ENCODE measurements at places on chromosomes 13 and 19. TPM values are rescaled to one million over a fixed set of nuclear protein-coding genes. Genes with fewer than 3 reads are reported as not detected.
A peak's percentile ranks its signal among the peaks of the same experiment; 100 is the strongest.

- peak overlapping the region; percentile 53 for H3K4me3 ChIP-seq
- no peaks in the 10 kb centered on the region for H3K27me3 ChIP-seq
- H3K36me3 ChIP-seq, result no peaks in the 10 kb centered on the region
- H3K4me1 ChIP-seq, result peaks cover 41% of the 10 kb centered on the region
Observed at GRCh38 chr19:48807590-48808308, 3.1 kb downstream of the BCAT2 start.

DNA sequence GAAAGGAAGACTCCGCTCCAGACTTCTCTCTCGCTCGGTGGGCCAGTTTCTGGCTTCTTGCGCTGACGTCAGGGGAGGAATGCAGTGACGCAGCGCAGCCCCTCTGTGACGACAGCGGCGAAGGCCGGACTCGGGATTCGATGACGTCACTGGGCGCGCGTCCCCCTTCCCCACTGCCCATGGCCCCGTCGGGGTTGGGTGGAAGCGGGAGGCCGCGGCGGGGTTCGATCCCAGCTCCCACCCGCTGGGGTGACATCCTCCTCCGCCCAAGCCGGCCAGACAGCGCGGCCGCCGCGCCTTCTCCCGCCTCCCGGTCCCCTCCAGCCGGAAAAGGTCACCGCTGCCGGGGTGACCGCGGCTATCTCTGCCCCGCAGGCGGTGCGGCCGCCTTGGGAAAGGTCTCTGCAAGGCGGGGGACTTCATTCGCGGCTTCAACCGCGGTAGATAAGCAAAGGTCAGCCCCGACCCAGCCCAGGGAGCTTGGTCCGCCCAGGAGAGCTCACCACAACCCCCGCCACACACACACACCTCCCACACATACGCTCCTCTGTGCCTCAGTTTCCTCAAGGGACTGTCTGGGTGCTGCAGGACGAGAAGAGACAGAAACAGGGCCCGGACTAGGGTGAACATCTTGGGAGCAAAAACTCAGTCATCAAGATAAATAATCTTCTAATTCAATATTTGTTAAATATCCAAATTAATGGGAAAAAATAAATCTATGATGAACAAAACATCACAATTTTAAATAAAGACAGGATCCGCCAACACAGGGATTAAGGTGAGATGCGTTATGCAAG is 844 bp upstream of the RFX1 start:
- no peaks in the 10 kb centered on the region for H3K27me3 ChIP-seq
- DNase-seq, result no peak
- H3K36me3 ChIP-seq, result no peaks in the 10 kb centered on the region
- H3K4me1 ChIP-seq, result peaks cover 26% of the 10 kb centered on the region

LGALS14 gene
- total RNA-seq, result not detected

IGFL3 gene
- not detected for total RNA-seq

DNA sequence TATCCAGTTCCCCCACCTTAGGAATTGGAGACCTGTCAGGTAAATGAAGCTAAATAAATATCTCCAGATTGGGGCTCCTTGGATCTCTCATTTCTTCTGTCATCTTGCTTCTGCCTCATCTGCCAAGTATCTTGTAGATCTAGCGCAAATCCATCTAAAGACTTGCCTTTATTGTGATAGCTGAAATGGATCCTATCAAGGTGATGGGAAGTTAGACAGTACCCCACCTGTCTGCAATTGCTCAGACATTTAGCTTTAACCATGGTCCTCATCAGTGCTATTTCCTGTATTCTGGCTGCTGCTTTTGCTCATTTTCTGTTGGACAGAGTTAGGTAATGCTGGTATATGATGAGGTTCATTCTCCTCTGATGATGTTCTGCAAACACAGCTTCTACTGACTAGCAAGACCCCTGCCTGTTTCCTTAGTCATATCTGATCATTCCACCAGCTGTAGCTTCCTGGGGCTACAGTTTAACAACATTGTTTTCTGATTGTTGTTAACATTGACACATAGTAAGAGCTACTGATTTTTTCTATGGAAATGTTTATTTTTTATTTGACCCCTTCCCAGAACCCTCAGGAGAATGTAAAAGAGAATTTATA is 340.0 kb downstream of the DCT start:
- no peaks in the 10 kb centered on the region for H3K36me3 ChIP-seq
- H3K27me3 ChIP-seq, result no peaks in the 10 kb centered on the region
- no peak overlapping the region for H3K4me3 ChIP-seq

SERP2 gene
- 3.6 TPM for total RNA-seq

DNA sequence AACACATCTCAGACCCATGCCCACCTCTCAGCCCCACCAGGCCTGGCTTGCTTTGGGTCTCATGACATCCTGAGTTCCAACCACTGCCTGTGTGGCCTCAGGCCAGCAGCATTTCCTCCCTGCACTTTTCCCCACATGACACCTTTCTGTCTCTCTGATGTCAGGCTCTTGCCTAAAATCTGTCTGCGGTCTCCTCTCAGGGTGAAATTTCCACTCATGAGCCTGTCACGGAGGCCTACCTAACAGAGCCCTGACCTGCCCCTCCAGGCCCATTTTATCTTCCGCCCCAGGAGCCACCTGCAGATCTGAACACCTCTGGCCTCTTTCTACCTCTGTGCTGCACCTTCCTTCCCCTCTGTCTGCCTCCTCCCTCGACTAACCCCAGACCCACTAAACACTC is 93.5 kb downstream of the ZDHHC20 start:
- DNase-seq, result no peak
- H3K4me1 ChIP-seq, result no peaks in the 10 kb centered on the region
- H3K27me3 ChIP-seq, result no peaks in the 10 kb centered on the region

C19orf85 gene
- not detected for total RNA-seq

CCDC8 gene
- total RNA-seq, result 0.70 TPM

DNA sequence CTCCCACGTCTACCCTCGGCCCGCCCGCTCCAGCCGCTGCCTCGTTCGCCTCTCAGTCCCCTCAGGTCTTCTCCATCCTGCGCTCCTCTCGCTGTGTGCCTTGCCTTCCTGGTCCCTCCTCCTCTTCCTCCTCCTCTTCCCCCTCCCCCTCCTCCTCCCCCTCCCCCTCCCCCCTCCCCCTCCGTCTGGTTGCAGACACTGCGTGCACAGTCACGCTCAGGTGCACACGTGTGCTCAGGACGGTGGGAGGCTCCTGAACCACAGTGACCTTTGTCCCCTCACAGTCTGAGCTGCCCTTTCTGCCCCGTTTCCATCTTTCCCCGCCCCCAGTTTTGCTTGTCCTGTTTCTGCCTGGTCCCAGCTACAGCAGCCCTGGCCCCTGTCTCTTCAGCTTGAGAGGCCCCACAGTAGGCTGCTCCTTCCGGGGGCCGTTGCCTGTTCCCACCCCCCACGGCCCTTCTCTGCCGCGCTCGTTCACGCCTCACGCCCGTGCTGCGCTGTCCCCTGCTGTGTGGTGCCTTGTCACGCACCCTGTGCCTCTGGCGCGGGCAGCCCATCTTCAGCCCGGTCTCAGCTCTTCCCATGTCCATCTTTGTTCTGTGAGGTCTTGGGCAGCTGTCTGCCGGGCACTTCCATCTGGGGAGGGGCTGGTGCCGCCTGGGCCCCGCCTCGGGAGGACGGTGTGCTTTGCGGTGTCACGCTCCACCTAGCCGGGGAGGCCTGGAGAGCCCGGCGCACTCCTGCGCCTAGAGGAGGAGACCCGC is 13.8 kb upstream of the RPS15 start:
- H3K27ac ChIP-seq, result no peak overlapping the region
- peaks cover 3% of the 10 kb centered on the region for H3K4me1 ChIP-seq
- no peaks in the 10 kb centered on the region for H3K27me3 ChIP-seq
- no peaks in the 10 kb centered on the region for H3K36me3 ChIP-seq

GRCh38 chr19:40646743-40647254 is 43.7 kb downstream of the NUMBL start:
- no peak for DNase-seq
- no peaks in the 10 kb centered on the region for H3K4me1 ChIP-seq

DNA sequence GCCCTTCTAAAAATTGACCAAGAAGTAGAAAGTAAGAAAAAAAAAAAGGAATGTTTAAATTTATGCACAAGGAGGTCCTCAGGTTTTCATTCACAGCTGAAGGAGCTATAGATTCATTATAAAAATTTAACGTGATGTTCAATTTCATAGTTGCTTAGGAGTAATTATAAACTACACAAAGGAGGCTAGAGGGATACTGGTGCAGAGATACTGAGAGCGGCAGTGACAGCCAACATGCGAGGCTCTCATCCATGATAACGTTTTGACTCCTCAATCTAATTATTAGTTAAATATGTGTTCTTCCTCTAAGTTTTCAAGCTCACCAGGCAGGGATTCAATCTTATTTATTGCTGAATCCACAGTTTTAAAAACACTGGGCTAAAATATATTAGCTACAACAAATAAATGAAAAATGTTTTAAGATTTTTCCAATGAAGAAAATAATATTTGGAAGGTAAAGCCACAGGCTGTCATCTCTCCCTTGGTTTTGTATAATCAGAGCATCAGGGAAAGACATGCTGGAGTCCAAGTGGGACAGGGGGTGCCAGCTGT is 49.8 kb upstream of the TRPC4 start:
- H3K27me3 ChIP-seq, result no peaks in the 10 kb centered on the region
- DNase-seq, result no peak
- no peak overlapping the region for H3K27ac ChIP-seq

RASGRP4 gene
- total RNA-seq, result 2.5 TPM

GRCh38 chr13:77860507-77860981 is 58.1 kb downstream of the EDNRB start:
- no peaks in the 10 kb centered on the region for H3K36me3 ChIP-seq
- no peaks in the 10 kb centered on the region for H3K27me3 ChIP-seq
- no peaks in the 10 kb centered on the region for H3K4me1 ChIP-seq
- DNase-seq, result no peak
- H3K4me3 ChIP-seq, result no peak overlapping the region

ZNF579 gene
- 3.1 TPM for total RNA-seq

GPC6 gene
- total RNA-seq, result 1.6 TPM

NPAS1 gene
- not detected for total RNA-seq

- no peak overlapping the region for H3K27ac ChIP-seq
- no peaks in the 10 kb centered on the region for H3K4me1 ChIP-seq
- no peak for DNase-seq
- H3K27me3 ChIP-seq, result no peaks in the 10 kb centered on the region
- H3K36me3 ChIP-seq, result no peaks in the 10 kb centered on the region
- no peak overlapping the region for H3K4me3 ChIP-seq
Observed at GRCh38 chr13:43864921-43865320, 14.6 kb downstream of the CCDC122 start.

- no peak overlapping the region for H3K27ac ChIP-seq
- H3K4me1 ChIP-seq, result no peaks in the 10 kb centered on the region
- no peaks in the 10 kb centered on the region for H3K36me3 ChIP-seq
- H3K27me3 ChIP-seq, result peaks cover 10% of the 10 kb centered on the region
Observed at GRCh38 chr19:17023805-17024204, 2.8 kb downstream of the CPAMD8 start.

CNN1 gene
- total RNA-seq, result 25.7 TPM

ZNF221 gene
- 5.9 TPM for total RNA-seq

ZNF112 gene
- total RNA-seq, result 8.2 TPM

XAB2 gene
- 61.9 TPM for total RNA-seq

- no peaks in the 10 kb centered on the region for H3K27me3 ChIP-seq
- no peak for DNase-seq
- H3K4me3 ChIP-seq, result no peak overlapping the region
Observed at GRCh38 chr19:11452620-11453310, 17.3 kb downstream of the PRKCSH start.

- H3K27ac ChIP-seq, result peak overlapping the region; percentile 95
- no peaks in the 10 kb centered on the region for H3K4me1 ChIP-seq
- no peaks in the 10 kb centered on the region for H3K27me3 ChIP-seq
- H3K36me3 ChIP-seq, result no peaks in the 10 kb centered on the region
- no peak for DNase-seq
- no peak overlapping the region for H3K4me3 ChIP-seq
Observed at GRCh38 chr19:38250821-38251563, 5.2 kb downstream of the PPP1R14A start.

GRCh38 chr19:16073988-16074387 is 2.3 kb upstream of the TPM4 start:
- no peaks in the 10 kb centered on the region for H3K36me3 ChIP-seq
- no peaks in the 10 kb centered on the region for H3K27me3 ChIP-seq
- no peak overlapping the region for H3K4me3 ChIP-seq

DNA sequence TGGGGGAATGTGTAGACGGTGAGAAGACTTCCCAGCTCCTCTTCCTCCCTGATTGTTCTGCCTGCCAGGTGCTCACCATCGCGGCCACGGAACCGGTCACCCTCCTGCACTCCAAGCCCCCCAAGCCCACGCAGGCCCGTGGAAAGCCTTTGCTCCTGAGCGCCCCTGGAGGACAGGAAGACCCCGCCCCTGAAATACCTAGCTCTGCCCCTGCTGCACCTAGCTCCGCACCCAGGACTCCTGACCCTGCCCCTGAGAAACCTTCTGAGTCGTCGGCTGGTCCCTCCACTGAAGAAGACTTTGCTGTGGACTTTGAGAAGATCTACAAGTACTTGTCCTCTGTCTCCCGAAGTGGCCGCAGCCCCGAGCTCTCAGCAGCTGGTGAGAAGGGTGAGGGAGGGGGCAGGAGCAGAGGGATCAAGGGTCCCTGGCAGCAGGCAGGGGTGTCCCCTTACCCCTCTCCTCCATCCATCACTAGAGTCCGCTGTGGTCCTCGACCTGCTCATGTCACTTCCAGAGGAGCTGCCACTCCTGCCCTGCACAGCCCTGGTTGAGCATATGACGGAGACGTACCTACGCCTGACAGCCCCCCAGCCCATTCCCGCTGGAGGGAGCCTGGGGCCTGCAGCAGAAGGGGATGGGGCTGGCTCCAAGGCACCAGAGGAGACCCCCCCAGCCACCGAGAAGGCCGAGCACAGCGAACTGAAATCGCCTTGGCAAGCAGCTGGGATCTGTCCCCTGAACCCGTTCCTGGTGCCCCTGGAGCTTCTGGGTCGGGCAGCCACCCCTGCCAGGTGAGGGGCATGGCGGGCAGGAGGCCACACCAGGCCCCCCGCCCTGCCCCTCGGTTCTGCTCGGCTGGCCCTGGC is 2.1 kb downstream of the SNAPC2 start:
- DNase-seq, result no peak
- no peak overlapping the region for H3K4me3 ChIP-seq
- H3K4me1 ChIP-seq, result peaks cover 42% of the 10 kb centered on the region

DNA sequence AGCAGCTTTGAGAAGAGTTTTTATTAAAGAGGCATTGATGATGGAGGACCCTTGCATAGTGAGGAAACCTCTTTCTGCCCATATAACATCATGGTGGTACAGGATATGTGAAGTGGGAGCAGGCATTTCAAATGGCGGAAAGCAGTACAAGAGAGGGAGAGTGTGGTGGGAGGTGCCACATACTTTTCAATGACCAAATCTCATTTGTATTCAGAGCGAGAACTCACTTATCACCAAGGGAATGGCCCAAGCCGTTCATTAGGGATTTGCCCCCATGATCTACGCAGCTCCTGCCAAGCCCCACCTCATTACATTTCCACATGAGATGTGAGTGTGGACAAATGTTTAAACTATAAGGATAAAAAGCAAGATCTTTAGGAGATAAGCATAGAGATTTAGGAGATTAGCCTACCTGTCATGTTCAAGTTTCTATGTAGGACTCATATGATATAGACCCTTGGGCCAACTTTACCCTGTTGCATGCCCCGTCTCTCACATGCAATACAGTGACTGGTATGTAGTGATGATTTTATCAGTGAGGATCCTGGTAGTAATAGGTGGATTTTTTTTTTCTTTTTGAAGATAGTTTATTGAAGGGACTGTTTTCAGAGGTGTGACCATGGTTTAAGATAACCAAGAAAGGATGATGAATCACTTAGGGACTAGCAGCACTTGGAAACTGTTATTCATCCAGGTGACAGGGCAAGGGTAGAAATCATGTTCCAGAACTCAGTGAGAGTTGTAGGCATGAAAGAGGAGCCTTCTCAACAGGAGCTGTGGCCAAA is 38.3 kb downstream of the DNAJC15 start:
- H3K4me1 ChIP-seq, result peaks cover 18% of the 10 kb centered on the region
- DNase-seq, result no peak
- H3K27me3 ChIP-seq, result no peaks in the 10 kb centered on the region
